Fibroblast of skin of left quadriceps (primary cell): ENCODE measurements at places on chromosomes 12 and 14.

GRCh38 chr14:71583705-71584104 is 348.5 kb upstream of the RGS6 start:
- no peak for DNase-seq

DNA sequence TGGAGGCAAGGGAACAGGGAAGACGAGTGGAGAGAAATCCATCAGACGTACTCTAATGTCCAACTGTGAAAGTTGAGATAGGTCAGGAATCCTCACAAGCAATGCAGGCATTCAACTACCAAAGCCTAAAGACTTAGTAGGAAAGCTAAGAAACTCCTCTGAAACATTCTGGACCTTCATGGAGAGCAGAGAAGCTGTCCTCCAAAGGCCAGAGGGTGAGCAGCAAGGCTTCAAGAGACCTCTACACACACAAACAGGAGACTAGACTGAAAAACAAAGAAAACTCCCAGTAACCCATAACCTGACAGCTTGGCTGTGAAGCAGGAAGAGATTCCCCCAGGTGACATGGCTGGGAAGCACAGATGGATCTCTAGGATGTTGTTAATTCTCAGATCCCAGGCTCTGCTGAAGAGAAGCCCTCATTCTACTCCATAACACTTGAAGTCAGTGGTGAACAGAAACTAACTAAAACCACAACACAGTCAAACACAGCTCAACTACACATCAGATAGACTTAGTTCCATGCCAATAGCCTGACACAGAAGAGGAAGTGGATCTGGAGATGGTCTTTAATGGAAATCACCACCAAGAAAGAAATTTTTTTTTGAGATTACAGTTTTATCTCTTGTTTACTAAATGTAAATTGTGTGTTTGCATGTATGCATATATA is 23.2 kb upstream of the LYZ start:
- no peak for DNase-seq

GRCh38 chr12:80625901-80626300 is 81.5 kb upstream of the MYF6 start:
- no peak for DNase-seq

GRCh38 chr12:121294151-121294889 is 2.2 kb downstream of the CAMKK2 start:
- no peak for DNase-seq

DNA sequence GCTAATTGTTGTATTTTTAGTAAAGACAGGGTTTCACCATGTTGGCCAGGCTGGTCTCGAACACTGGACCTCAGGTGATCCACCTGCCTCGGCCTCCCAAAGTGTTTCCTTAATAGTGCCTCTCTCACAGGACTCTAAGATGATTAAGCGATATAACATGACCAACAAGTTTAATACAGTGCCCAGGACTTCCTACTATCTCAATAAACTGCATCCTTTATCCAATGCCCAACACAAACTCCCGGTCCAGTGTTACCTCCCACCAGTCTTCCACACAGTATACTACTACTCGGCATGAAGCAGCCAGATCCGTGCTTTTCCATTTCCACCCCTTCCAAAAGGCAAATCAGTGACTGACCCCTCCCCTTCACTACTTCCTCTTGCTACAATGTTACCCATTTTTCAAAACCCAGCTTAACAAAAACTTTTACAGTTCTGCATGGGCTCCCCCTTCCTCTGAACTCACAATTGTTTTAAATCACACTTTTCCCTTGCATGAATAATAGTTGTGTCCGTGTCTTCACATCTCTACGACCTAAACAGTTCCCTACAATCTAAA is 900 bp downstream of the NOP2 start:
- DNase-seq = no peak
